ENCODE measurements at places on chromosomes 3 and 15.

GRCh38 chr15:57375827-57376695 is at the start of gene CGNL1:
TSS of gene CGNL1 (plus strand) at chr15:57376505. CDS start at chr15:57438000, 61,495 bp downstream.
- no peak for DNase-seq

- DNase-seq, result no peak
Observed at GRCh38 chr3:71964170-71964569, 179.2 kb upstream of the PROK2 start.

DNA sequence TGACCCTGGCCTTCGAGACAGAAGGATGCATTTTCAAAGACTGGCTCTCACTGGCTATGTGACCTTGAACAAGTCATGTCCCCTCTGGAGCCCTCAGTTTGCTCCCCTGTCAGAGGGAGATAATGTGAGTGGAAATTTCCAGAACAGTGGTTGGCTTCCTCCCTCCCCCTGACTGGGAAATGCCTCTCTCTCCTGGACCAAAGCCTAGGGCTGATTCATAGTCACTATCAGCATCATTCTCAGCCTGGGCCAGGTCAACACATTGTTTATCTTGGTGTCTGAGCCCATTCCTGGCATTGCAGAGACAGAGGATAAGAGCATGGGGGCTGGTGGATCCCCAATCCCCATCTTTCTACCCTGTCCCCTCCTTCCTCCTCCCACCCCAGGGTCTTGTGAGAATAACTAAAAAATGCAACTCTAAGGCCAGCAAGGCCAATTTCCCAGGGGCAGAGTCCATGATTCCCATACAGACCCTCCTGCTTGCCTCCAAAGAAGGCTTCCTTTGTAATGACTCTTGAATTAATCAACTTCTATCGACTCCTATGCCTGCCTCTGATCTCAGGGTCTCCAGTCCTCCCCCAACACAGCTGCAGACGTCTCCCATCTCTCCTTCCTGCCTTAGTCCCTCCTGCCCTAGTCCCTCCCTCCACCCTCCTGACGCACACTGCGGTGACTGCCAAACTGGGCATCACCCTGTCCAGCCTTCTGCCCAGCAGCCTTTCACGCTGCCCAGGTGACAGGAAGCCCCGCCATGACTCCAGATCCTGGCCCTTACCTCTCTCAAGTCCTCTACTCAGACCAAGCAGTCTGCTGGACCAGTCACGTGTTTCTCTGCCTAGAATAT is 35.4 kb upstream of the CORO2B start:
- no peak for DNase-seq

GRCh38 chr15:78950343-78950742 is 5.5 kb upstream of the CTSH start:
- DNase-seq, result no peak

- no peak for DNase-seq
Observed at GRCh38 chr3:101042996-101043686, 49.9 kb upstream of the ABI3BP start.

DNA sequence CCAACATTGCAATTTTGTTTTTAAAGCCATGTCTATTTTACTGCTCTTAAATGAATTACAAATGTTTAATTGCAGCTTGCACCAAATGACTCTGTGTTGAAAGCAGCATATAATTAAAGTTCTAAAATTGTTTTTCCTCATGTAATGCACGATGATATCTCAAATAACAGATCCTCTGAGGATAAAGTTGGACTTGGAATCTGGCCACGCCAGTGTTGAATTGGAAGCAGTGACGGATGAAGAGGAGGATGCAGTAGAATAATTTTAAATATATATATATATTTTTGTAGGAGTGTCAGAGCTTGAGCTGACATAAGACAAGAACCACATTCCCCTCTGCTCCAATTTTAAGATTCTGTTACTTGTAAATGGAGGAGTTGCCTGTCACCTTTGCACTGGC is 406.6 kb upstream of the DPPA4 start:
- DNase-seq, result no peak

DNA sequence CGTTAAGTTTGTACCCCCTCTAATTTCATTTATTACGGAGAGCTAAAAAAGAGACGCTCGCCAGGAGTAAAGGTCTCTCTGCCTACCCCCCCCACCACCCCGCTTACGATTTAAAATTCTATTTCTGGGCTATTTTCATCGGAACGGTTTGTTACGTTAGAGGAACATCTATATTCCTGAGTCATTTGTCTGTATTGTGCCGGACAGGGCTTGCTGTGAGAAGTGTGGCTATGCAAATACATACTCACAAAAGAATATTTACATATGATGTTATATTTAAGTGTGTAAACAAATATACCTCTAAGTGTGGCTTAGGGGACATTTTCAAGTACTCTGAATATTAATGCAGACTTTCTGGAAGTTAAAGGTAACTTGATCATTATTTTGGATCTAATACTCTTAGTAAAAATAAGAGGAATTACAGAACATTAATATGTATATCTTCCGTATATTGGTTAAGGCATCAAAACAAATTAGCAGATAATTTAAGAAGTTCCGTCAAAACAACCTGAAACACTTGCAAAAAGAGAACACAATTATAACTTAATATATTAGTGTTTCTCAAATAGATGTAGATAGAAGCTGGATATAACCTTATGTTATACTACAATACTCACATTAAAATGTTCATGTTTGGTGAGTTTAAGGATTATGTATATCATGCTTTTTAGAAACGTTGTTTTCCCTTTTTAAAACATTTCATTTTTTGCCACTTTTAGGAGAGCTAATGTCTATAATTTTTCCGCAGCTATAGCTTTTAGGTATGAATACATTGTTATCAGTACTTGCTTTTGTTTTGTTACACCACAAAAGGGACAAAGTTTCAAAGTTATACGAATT is 1.6 kb upstream of the SHOX2 start:
- DNase-seq, result no peak

- no peak for DNase-seq
Observed at GRCh38 chr3:189309400-189309975, 137.7 kb downstream of the TPRG1 start.

GRCh38 chr15:49650676-49651075 is 29.8 kb downstream of the DTWD1 start:
- DNase-seq, result no peak

DNA sequence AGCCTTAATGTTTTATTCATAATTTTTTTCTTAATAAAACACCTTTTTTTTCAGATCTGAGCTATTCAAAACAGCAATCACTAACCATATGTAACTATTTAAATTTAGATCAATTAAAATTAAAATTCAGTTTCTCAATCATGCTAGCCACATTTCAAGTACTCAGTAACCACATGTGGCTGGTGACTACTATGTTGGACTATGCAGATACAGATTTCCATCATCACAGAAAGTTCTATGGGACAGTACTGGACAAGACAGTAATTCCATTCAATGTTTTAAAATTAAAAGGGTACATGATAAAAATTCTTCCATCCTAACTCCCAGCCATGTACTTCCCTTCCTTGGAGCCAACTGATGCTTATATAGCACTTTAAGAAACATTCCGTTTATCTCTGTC is 119.3 kb downstream of the GLDN start:
- no peak for DNase-seq

- DNase-seq, result no peak
Observed at GRCh38 chr3:12995389-12996180, 77.6 kb downstream of the IQSEC1 start.

- no peak for DNase-seq
Observed at GRCh38 chr3:136444581-136444980, 194.4 kb downstream of the PCCB start.

GRCh38 chr3:76765511-76765910 is 274.4 kb upstream of the ROBO2 start:
- DNase-seq, result no peak

- DNase-seq, result no peak
Observed at GRCh38 chr3:38226273-38226672, 39.3 kb upstream of the SLC22A13 start.
